Spleen (tissue), 13 donors: ENCODE measurements at places on chromosomes 7 and 10. TPM values are rescaled to one million over a fixed set of nuclear protein-coding genes. Genes with fewer than 3 reads are reported as not detected.

UCN3 gene
- polyA plus RNA-seq: not detected

SRRM3 gene
- 0.93 TPM for polyA plus RNA-seq

COL13A1 gene
- polyA plus RNA-seq: 13.7 TPM

AOAH gene
- 49.6 TPM for polyA plus RNA-seq

GRIFIN gene
- not detected for polyA plus RNA-seq

HSPA12A gene
- 3.6 TPM for polyA plus RNA-seq
